Right lobe of liver (tissue), 6 donors: ENCODE measurements at places on chromosomes 2 and 18. TPM values are rescaled to one million over a fixed set of nuclear protein-coding genes. Genes with fewer than 3 reads are reported as not detected.

Gene ANKRD36B
- 2.0 TPM for total RNA-seq

Gene GPC1
- total RNA-seq: 42.3 TPM

Gene SGPP2
- 0.25 TPM for total RNA-seq

Gene SP110
- 5.0 TPM for total RNA-seq

Gene GKN1
- not detected for total RNA-seq

Gene RBMS1
- total RNA-seq: 21.4 TPM

Gene SLC30A3
- total RNA-seq: not detected

Gene XIRP2
- total RNA-seq: 2.0 TPM

Gene CEBPZOS
- total RNA-seq: 18.5 TPM

Gene CAVIN2
- total RNA-seq: 10.7 TPM
